ENCODE measurements at places on chromosomes 12 and 14.

DNA sequence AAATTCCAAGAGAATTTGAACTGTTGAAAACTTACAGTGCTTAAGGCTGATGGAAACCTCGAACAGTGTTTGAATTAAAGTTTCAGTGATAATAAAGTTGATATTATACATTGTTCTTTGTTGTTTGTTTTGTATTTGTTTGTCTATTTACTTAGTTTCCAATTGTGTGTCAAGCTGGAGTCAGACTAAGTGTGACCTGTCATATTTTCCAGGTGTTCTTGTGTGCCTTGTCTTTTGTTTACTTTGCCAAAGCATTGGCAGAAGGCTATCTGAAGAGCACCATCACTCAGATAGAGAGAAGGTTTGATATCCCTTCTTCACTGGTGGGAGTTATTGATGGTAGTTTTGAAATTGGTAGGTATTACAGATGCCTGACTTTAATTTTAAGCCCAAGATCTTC, 6.0 kb downstream of the SLCO1C1 start:
- DNase-seq, result no peak

GRCh38 chr12:122793685-122794106, 19.3 kb downstream of the CCDC62 start:
- peak; percentile 72 for DNase-seq

DNA sequence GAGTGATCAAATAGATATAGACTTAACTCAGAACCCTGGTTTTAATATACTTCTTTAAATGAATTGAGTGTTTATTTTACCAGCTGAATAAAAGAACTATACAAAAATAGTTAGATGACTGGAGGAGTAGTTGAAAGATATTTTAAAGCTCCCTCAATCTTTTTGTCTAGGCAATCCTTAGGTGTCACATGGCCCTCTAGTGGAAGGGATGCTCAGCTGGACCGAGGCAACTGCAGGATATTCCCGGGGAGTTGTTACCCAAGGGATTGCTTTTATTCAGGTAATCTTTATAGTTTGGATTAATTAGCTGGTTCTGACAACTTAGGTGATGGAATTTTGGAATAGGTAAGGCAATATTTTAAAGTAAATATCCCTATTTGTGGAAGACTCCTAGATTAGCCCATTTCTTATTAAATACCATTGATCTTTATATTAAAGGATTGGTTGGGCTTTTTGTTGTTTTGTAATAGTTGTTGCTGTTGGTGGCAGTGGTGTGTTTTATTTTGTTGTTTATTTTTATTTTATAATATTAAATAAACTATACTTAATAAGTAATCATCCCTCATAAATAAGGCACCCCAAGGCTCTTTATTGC, 57.1 kb downstream of the ZDHHC17 start:
- DNase-seq, result peak; percentile 33

DNA sequence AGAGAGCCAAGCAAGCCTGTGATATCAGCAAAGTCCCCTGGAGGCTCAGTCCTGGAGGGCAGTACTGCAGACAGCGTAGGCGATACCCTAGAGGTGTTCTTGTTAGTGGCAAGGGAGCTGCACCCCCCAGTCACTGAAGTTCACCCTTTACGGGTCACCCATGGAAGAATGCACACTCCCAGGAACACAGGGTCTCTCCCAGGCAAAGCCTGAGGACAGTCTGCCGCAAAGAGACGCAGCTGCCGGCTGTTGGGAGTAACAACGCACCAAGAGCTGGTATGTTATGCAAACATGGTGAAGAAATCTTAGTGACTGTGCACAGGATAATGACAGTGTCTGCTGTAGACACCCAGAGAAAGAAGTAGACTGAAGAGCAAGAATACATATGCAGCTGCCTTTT, 43.5 kb upstream of the NOS1 start:
- DNase-seq, result no peak

DNA sequence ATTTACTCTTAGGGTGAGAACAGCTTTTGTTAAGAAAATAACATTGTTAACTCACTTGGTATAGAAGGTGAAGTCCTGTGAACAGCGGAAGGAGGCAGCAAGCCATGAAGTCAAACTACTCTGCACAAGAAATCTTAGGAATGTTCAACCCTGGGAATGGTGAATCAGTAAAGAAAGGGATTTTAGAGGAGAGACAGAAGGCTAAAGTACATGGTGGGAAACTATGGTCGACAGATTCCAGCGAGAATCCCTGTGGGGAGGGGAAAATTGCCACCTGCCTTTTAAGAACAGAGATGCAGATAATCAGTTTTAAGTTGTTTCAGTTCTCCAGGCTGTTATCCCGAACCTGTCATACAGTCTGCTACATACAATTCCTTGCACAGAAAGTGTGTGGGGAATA, 63.2 kb upstream of the PTPRR start:
- DNase-seq, result no peak

DNA sequence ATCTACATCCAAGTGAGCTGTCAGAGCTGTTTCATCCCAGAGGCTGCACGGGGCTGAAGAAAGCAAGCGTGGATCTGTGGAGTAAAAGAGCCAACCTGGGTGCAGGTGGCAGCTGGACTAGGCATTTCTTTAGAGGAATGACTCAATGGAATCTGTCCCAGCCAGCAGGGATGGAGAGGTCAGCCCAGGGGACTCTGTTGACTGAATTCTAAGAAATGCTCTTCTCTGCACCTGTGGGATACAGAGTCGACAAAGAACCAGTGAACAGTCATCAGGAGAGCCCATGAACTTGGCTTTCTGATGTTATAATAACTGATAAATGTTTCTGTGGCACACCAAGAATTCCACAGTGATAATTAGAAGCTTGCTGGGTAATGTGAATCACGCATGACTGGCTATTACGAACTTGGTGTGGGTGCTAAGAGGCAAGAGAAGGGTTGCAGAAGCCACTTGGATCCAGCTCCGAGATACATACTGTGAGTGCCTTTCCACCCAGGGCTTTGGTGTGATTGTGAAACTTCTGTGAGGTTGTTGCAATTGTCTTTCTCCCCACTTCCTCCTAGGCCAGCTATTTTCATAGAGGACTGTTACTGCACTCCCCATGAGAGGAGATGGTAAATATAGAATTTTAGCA, 16.2 kb downstream of the PYGL start:
- no peak for DNase-seq

- DNase-seq, result no peak
Observed at GRCh38 chr14:20347747-20348146, 4.3 kb downstream of the PARP2 start.

GRCh38 chr14:70882776-70883492, 24.3 kb upstream of the PCNX1 start:
- no peak for DNase-seq

GRCh38 chr14:68397371-68397811, 395.5 kb downstream of the ZFP36L1 start:
- no peak for DNase-seq

All from NCI-H2171 treated with DMSO at 0.1 percent for 48 hours (cell line).